Activated T-helper 1 cell treated with anti-CD3 and anti-CD28 coated beads, Interleukin-2, amount 50 U/mL, for 16 hours (primary cell): ENCODE measurements at places on chromosomes 12 and 14.

GRCh38 chr12:11771356-11771755, 121.9 kb downstream of the ETV6 start:
- DNase-seq, result no peak

DNA sequence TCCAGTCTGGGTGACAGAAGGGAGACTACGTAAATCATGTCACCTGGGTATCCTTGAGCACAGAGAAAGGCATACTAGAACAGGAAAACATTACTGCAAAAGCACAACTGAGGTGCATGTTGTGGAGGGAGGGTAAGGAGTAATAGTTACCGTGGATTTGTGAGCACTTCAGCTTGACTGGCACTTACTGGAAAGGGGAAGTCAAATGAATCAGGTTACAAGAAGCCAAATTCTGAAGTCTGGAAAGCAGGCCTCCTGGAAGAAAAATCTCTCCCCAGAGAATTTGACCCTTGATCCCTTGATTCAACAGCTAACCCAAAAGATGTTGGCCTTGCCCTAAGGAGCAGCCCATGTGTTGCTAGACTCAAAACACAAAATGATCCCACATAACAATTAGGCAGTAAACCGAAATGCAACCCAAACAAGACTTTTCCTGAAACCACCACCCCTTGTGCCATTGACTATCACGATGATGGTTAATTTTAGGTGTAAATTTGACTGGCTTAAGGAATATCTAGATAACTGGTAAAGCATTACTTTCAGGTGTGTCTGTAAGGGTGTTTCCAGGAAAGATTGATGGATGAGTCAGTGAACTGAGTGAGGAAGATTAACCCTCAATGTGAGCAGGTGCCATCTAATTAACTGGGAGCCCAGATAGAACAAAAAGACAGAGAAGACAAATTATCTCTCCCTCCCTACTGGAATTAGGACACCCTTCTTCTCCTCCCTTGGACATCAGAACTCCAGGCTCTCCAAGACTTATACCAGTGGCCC, 108.8 kb downstream of the SLC25A21 start:
- DNase-seq, result no peak

- DNase-seq, result no peak
Observed at GRCh38 chr14:59265808-59266207, 77.3 kb downstream of the DAAM1 start.

GRCh38 chr12:114638790-114639435, 45.1 kb downstream of the TBX3 start:
- no peak for DNase-seq

- no peak for DNase-seq
Observed at GRCh38 chr12:15701631-15702156, 87.5 kb downstream of the EPS8 start.

DNA sequence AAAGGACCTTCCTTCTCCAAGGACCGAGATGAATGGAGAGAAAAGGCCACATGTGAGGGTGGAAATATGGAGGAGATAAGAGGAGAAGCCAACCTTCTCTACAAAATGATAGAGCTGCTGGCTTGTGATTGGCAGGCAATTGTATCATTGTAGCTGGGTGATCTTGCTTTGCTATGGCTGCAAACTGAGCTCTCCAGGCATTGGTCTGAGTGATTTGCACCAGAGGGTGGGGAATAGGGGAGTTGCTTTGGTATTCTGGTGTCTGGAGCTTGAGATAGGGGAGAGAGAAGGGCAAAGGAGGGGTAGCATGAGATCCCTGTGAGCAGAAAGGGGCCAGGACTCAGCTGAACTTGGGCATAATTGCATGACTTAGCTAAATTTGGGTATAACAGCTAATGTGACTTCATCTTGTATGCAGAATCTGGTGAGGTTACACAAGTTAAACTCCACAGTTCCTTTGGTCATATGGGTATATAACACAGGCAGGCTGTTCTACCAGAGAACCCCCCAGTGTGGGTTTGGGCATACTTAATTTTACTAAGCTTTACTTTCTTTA, 72.0 kb downstream of the FOS start:
- DNase-seq, result no peak

GRCh38 chr12:55717011-55718007, 1.5 kb downstream of the BLOC1S1 start:
- DNase-seq, result no peak

GRCh38 chr12:68319988-68320623, 12.1 kb downstream of the MDM1 start:
- DNase-seq, result no peak

GRCh38 chr12:57127726-57128518, at the start of gene LRP1:
LRP1 (plus strand) TSS chr12:57128483; CDS start chr12:57128965, 482 bp downstream.
- DNase-seq, result peak; percentile 65

DNA sequence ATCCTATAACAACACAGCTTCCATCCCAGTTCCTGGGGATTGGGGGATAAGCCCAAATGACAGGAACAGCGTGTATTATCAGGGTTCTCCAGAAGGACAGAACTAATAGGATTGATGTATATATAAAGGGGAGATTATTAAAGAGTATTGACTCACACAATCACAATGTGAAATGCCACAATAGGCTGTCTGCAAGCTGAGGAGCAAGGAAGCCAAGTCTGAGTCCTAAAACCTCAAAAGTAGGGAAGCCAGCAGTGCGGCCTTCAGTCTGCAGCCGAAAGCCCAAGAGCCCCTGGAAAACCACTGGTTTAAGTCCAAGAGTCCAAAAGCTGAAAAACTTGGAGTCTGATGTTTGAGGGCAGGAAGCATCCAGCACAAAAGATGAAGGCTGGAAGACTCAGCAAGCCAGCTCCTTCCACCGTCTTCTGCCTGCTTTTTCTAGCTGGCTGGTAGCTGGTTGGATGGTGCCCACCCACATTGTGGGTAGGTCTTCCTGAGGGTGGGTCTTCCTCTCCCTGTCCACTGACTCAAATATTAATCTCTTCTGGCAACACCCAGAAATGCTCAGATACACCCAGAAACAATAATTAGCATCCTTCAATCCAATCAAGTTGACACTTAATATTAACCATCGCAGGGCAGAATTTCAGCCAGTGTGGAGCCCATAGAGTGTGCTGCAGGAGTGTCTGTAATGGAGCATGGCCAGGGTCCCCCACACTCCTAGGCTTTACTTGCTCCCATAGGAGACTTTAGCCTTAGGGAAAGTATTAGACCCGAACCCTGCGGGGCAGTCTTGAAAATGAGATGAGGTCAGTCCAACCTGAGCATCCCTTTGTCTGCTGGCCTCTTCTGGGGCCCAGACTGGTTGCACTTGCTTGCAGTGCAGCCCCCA, 111.1 kb downstream of the SINHCAF start:
- no peak for DNase-seq

DNA sequence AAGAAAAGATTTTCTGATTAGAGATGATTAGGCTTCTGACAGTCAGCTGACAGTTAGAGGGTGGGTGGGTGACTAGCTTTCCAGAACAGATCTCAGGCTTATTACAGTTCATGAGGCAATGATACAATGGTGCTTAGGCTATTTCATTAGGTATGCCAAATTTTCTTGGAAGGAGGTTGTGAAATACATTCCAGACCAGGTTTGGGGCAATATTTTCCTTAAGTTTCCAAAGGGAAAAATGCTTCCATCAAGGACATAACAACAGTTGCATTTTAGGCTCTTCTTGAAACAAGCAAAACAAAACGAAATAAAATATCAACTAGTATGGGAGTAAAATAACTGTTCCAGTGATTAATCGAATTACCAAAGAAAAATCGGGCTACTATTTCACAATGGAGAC, 59.3 kb upstream of the CNTN1 start:
- no peak for DNase-seq

- no peak for DNase-seq
Observed at GRCh38 chr14:94364037-94364436, 24.4 kb downstream of the SERPINA1 start.

DNA sequence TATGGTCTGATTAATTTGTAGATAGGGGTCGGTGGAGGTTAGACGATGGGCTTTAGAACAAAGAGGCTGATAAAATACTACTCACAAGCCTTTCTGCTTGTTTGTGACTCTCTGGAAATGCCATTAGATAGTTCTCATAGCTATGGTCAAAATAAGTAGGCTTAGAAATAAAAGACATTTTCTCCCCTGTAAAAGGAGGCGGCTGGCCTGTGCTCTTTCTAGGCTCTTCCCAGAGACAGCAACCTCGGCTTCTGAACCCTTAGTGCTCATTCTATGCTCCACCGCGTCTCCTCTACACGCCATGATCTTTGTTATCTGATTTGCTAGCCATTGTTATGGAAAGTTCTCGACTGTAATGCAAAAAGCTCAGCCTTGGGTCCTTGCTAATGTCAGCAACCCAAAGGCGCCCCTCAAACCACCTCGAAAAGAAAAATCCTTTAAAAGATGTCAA, 64.5 kb downstream of the CRADD start:
- DNase-seq, result no peak

DNA sequence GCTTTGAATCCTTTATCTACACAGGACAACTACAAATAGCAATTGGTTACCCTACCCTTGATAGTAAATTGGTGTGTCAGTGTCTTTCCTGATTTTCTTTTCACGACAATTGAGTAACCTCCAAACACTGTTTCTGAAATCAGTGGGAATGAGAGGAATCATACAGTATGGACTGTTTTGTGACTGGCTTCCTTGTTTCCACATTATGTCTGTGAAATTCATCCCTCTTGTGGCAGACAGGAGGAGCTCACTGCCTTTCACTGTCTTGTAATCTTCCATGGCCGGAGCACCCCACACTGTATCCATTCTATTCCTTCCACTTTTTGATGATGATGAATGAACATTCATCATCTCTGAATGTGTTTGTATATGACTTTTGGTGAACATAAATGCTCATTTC, 164.0 kb upstream of the PZP start:
- no peak for DNase-seq

DNA sequence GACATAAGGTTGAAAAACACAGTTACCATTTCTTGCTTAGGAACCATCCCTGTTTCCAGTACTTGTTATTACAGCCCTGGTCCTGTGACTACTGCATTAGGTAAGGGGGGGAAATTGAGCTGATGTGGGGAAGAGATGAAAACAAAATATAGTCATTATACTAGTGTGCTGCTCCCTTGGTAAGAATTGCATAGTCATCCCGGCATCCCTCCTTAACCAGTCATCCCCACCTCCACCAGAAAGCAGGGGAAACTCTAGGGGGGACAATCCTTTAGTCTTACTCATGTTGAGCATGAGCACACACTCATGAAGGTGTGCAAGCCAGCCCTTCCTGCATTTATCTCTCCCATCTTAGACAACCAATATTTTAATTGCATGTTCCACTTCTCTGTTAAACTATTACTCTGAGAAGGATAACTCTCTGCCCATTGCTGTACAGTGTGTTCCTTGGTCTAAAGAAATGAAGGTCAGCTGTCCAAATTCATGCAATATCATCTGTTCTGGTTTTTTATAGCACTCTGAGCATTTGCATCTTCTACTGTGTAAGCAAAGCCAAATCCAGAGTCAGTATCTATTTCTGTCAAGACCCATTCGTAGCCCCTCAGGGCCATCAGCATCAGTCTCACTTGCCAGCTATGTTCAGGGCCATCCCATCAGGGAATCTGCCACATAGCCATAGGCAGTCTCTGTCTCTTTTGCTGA, 46.8 kb downstream of the TMEM30B start:
- DNase-seq, result no peak

DNA sequence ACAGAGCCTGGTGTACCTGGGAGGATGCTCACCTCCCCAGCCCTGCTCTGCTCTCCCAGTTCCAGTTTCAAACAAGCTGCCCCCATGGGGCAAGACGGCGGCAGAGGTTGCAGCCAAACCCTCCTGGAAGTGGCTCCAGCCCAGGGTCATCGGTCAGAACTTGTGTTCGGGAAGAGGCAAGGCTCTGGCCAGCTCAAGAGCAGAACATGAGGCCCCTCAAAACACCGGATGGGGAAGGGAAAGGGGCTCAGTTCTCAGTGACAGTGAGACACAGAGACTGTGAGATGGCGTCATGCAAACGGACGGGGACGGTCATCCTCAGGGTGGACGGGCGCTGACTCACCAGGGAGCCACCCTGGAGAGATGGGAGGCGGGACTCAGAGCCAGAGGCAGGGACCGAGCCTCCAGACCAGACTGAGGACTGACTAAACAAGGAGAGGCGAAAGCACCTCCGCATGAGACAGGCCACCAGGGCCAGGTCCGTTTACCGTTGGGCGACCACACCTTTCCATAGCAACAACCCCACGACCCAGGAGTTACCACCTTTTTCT, 63.9 kb upstream of the GALNT9 start:
- DNase-seq, result no peak

GRCh38 chr12:101939856-101940265, 62.5 kb downstream of the DRAM1 start:
- no peak for DNase-seq

GRCh38 chr14:83893447-83893846, 1636.5 kb upstream of the FLRT2 start:
- DNase-seq, result no peak

DNA sequence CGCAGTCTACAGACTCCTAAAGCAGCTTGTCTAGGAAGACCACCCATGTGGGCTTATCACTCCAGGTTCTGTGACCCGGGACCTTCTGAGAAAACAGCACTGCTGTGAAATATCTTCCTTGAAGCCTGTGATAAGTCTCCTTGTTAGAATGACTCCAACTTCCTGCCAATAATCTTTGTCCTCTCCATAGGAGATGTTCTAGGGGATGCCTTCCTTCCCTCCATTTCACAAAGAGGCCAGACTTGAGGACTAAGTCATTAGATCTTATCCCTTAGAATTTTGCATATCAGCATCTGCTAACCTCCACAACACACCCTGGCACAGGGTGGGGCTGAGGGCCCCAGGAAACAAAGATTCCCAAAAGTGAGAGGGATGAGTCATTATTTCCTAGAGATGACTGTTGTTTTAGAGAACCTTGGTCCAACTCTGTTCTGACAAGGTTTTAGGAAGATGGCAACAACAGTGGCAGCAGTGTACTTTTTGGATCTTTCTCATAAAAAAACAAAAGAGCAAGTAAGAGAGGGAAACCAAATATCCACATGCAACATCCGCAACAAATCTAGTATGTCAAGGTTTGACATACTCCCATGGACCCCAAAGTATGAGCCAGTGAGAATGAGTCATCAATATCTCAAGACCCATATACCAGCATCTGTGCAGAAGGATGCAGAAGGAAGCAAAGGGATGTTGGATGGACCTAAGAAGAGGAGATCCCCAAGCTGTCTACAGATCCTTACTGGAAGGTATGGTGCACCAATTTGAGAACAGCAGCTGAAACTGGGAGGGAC, 6.0 kb downstream of the LTB4R start:
- DNase-seq, result no peak

DNA sequence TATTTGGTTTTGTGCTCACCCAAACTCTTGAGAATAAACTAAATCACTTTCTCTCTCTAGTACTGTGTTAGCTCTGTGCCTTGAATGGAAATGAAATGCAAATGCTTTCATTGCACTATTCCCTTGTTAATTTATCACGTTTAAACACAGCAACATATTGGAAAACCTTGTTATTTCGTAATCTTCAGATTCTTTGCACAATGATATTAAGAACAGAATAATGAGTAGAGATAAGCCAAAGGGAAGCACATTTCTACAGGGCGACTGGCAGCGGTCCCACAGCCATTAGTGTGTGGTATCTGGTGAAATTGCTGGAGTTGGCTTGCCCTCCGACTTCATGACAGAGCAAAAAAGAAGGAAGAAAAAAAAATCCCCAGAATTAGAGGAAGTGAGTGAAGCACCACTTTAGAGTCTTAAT, 166.1 kb upstream of the E2F7 start:
- DNase-seq, result no peak
